ENCODE measurements at places on chromosomes 12 and 14.

- no peak for DNase-seq
These were observed 149.9 kb upstream of the FBXO33 start for GRCh38 chr14:39582028-39582654.

- no peak for DNase-seq
These were observed 89.3 kb upstream of the NAP1L1 start for GRCh38 chr12:76173756-76174155.

GRCh38 chr14:67429510-67430205 is 17.7 kb upstream of the PLEK2 start:
- no peak for DNase-seq

GRCh38 chr14:34498684-34499412 is 36.8 kb upstream of the SPTSSA start:
- DNase-seq = no peak

- no peak for DNase-seq
These were observed 37.6 kb upstream of the SMOC1 start for GRCh38 chr14:69841656-69842055.
